ENCODE measurements at places on chromosomes 3 and 15.

DNA sequence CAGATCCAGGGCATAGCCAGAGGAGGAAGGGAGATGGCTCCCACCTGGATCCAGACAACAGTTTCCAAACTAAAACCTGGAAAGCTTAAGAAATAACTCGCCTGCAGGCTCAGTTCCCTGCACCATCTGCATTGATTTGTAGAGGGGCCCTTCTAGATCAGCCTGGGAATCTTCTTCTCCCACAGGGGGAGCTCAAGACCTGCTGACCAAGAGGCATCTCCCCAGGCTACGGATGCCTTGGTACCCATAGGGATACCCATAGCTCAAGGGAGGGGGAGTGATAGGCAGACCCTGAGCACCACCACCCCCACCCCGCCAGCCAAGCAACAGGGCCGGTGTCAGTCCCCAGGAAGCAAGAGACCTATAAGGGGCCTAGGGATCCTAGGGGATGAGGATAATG is 28.0 kb upstream of the DCLK3 start:
- peak; percentile 18 for DNase-seq

- DNase-seq: no peak
These were observed 41.8 kb downstream of the IFT122 start for GRCh38 chr3:129481766-129482332.

DNA sequence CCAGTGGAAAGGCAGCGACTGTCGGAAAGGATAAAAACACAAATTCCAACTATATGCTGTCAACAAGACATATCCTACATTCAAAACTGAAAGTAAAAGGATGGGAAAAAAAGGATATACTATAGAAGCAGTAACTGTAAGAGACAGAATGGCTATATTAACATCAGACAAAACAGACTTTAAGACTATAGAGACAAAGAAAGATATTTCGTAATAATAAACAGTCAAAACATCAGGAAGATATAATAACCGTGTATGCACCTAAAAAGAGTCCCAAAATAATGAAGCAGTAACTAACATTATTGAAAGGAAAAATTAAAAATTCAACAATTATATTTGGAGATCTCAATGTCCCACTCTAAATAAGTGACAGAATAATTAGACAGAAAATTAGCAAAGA is 48.2 kb downstream of the ZNF148 start:
- no peak for DNase-seq

DNA sequence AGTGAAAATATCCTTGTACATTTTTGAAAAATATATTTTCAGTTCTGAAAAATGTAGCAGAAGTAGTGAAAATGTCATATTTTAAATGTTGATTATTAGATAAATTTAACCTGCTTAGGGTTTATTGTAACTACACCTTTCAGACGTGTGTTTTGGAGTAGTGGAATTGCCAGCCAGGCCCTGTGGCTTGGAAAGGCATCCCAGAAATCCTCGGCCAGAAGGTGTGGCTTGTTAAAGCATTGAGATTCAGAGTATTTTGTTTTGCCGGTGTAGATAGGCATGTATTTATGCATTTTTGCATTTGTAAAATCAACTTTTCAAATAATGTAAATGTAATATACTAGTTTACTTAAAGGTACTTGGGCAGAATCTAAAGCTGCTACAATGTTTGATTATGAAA is 7.0 kb downstream of the EBLN2 start:
- DNase-seq: no peak

- peak; percentile 97 for DNase-seq
These were observed 1.4 kb upstream of the RASL12 start for GRCh38 chr15:65069179-65069578.

DNA sequence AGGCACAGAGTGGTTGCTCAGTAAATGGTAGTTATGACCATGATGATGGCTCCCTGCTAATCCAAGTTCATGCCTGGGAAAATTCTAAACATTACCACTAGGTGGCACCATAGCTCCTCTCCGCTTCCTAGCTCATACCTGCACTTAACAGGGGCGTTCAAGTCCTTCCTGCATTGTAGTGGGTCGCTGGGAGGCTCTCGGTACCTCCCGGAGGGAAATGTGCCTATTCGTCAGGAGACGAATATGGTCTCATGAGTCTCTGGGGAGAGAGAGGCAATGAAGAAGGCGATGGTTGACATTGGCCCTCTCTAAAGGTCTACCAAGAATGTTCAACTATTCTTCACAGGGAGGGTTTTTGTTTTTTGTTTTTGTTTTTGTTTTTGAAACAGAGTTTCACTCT is 10.9 kb downstream of the MESP1 start:
- peak; percentile 54 for DNase-seq

DNA sequence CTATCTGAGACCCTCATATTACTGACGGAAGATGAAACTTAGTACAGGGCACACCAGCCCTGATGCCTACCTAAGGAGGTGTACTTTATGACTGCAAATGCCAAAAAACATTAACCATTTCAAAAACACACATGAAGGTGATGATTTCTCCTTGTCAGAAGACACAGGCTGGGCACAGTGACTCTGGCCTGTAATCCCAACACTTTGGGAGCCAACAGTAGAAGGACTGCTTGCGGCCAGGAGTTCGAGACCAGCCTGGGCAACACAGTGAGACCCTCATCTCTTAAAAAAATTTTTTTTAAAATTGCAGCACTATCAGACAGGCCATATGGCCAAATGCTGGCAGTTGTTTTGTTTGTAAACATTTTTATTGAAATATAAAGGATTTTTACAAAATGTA is 73.5 kb downstream of the LRIG1 start:
- no peak for DNase-seq

GRCh38 chr3:191302451-191302850 is 26.7 kb upstream of the CCDC50 start:
- DNase-seq: no peak

DNA sequence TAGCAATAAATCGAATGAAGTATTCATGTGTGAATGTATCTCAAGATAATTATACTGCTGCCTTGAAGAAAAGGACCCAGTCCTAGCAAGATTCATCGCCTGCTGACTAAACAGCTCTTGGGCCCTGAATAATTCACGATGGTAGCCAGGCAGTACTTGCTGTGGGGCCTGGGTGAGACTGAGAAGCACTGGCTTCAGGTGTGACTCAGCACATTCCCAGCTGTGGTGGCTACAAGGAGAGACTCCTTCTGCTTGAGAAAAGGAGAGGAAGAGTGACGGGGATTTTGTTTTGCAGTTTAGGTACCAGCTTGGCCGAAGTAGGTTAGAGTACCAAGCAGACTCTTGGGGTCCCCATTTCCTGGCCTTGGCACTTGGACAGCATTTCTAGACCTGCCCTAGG is 47.6 kb upstream of the CD200R1L start:
- DNase-seq: peak; percentile 27

DNA sequence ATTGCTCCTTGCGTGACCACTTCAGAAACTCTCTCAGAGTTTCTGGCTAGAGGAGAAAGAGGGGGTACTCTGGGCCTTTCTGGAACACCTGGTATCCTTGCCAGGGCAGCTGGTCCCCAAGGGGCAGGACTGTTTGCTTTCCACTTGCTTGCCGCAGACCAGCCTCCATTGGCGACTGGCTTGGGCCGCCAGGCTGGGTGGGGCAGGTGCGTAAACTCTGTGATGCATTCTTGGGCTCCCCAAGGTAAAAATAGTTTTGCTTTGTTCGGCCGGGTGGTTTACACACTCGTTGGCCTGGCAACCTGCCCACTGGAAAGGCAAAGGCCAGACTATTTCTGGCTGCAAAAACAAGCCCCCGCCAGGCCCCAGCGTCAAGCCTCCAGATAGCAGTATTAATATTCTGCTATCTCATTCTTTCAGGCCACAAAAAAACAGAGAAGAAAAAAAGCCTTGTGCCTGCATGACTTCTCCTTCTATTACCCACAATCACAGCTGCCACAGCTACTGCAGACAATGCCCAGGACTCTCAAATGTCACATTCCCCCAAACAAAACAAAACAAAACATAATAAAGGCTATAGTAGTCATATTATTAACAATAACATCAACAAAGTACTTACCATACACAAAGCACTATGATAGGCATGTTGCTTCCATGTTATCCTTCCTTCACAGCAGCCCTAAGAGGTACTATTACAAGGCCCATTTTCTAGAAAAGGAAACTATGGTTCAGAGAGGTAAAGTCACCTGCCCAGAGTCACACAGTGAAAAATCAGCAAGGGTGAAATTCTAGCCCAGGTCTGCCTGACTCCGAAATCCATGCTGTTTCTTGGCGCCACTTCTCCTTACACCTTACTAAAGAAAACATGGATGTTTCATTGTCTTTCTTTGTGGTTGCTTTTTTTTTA is 14.0 kb upstream of the SSUH2 start:
- DNase-seq: no peak

DNA sequence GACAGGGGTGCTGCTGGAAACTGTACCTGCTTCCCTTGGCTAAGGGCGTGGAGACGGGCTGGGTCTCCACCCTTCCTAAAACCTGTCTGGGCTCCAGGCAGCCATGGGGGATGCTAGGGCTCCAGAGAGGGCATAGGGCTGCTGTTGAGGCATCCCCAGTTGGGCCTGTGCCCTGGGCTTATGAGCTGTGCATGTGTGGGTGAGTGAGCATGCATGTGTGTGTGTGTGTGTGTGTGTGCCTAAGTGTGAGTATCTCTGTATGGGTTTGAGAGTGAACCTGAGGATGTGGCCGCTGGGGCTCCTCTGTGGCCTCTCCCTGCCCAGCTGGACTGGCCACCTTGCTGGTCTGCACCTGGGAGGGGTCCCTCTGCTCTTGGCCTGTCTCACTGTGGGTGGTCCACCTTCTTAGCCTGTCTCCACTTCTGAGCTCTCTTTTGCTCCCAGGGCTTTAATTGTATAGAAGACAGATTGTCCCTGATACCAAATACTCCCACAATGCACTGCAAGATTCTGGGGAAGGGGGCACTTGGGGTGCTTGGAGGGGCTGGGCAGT is 11.9 kb upstream of the TMEM115 start:
- peak; percentile 30 for DNase-seq

DNA sequence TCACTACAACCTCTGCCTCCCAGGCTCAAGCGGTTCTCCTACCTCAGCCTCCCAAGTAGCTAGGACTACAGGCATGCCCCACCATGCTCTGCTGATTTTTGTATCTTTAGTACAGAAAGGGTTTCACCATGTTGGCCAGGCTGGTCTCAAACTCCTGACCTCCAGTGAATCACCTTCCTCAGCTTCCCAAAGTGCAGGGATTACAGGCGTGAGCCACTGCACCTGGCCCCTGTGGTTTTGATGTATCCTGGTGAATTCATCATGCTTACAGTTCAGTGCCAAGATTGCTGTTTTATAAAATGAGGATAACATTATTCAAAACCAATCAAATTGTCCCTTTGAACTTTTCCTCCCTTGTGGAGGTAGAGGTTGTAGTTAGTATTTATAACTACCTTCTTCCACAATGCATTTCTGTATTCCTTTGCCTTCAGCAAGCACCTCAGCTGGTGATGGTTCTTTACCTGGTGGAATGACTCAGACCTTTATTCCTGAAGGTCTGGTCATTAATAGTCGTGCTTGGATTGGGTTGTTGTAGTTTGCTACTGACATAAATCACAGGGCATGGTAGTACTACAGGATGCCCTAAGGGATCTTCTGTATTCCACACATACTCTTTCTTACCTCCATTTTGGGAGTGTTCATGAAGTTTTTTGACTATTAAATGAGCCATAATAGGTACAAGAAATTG is 76.9 kb downstream of the UBP1 start:
- DNase-seq: no peak

DNA sequence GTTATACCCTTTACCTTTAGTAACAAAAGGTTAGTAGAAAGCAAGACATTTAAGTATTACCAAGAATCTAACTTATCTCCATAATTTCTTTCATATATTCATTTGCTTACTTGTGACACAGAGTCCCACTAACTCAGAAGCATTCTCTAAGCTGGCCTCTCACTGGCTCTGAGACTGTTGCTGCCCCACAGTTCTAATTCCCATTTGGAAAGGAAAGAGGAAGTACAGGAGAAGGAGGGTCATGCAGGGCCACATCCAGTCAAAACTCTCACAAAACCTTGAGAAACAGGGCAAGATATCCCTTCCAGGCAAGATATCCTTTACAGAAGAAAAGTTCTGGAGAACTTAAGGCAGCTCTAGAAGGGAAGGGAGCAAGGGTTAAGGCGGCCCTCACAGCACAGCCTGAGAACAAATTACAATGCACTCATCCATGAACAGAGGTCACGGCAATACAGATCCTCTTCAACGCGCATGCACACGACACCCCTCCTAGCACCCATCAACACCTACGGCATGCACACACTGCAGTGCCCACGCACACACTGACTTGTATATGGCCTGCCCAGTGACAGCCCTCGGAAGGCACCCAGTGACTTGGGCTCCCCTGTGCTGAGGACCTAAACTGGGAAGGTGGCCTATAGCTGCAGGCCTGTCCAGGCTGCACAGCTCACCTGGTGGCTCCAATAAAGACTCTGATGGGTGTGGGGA is 13.0 kb upstream of the MYO5C start:
- no peak for DNase-seq

DNA sequence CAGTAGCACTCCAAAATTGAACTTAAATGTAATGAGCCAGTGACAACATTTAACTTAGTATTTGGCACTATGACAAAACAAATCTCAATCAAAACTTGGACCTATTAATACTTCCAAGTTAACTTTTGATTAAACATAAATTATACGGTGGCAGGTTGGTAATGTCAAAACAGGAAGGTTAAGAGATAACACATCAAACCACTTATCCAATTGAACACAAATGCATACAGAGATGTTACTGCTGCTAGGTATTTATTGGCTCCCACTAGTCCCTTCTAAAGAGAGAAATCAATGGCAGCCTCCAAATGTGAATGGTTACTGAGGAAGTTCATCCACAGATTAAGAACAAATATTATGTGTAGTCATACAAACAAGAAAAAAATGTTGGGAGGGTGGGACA is 1.8 kb downstream of the GSK3B start:
- DNase-seq: no peak

GRCh38 chr3:183988216-183988790 is 29.4 kb downstream of the ABCC5 start:
- DNase-seq: peak; percentile 58

GRCh38 chr15:69974321-69974720 is 123.4 kb downstream of the TLE3 start:
- DNase-seq: no peak

- no peak for DNase-seq
These were observed 33.4 kb upstream of the XRN1 start for GRCh38 chr3:142481196-142481595.

- no peak for DNase-seq
These were observed 9.2 kb upstream of the NME9 start for GRCh38 chr3:138338811-138339210.

DNA sequence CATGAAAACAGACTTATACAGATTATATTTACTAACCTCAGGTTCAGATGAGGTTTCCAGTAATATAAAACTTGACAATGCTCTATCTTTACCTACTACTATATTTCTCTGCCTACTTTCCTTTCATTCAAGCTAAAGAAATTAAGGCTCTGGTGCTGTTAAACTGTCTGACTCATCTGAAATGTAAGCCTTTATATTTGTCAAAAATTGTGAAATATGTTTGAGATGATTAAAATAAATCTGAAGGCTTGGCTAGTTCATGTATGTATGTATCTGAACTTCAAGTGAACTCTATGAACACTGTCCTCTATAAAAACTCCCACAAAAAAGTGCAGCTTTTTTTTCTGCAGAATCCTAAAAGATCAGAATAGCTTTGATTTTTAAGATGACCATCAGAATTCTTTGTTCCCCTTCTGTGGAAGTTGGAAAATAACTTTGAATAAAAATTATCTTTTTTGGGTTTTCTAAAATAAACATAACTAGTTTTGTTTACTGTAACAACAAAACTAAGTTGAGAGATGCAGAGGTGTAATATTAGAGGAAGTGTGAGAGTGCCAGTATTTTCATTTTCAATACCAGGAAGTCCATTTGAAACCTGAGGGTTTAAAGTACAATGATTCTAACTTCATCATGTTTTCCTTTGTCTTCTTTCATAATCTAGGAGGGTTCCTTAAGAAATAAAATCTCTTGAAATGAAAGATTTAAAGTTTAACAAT is 42.2 kb downstream of the ILDR1 start:
- DNase-seq: peak; percentile 5

GRCh38 chr3:171688002-171688401 is 122.3 kb downstream of the PLD1 start:
- no peak for DNase-seq

Data from HCEC 1CT (cell line).